ENCODE measurements at places on chromosomes 13 and 19. TPM values are rescaled to one million over a fixed set of nuclear protein-coding genes. Genes with fewer than 3 reads are reported as not detected.
A peak's percentile ranks its signal among the peaks of the same experiment; 100 is the strongest.

Gene ERVK3-1
- 53.6 TPM for total RNA-seq

Gene FLT1
- 21.7 TPM for total RNA-seq

Gene CCDC61
- total RNA-seq = 22.4 TPM

Gene TIMM29
- 15.5 TPM for total RNA-seq

Gene SLC6A16
- total RNA-seq = 1.3 TPM

Gene PSENEN
- 37.9 TPM for total RNA-seq

Gene ZNF44
- total RNA-seq = 7.3 TPM

DNA sequence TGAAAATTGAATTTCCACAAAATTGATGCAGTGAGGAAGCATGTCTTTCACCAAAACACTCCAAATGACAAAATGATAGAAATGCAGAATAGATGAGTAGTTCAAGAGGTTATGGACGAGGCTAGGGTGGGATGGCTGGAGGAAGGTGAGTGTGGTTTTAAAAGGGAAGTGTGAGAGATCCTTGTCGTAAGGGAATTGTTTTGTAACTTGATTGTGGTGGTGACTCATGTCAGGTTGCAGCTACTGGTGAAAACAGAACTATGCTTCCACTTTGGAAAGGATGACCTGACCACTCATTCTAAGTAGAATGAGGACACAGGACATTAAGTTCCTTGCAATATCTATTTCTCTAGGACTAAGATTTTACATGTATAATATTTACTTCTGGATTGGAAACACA, 345.7 kb downstream of the MTUS2 start:
- H3K27me3 ChIP-seq = peaks cover 4% of the 10 kb centered on the region
- H3K27ac ChIP-seq = no peak overlapping the region
- H3K36me3 ChIP-seq = no peaks in the 10 kb centered on the region
- peaks cover 3% of the 10 kb centered on the region for H3K4me1 ChIP-seq

DNA sequence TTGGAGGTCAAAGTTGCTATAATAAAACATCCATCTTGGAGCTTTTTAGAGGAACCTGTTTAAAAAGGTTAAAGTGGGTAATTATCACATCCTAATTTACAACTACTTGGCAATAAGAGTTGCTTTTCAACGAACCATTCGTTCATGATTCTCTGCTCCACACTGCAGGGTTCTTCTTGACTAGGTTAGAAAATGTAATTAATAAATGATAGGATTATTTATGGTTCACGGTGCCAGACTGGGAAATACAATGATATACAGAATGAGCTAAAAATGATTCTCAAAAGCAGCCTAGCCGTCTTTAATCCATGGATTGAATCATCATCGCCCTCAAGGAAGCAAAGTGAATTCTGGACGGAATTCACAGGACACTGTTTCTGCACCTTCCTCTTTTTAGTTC, 291.2 kb downstream of the TEX29 start:
- no peak for DNase-seq
- no peaks in the 10 kb centered on the region for H3K27me3 ChIP-seq
- H3K36me3 ChIP-seq = no peaks in the 10 kb centered on the region
- no peaks in the 10 kb centered on the region for H3K4me1 ChIP-seq
- no peak overlapping the region for H3K27ac ChIP-seq

- H3K27me3 ChIP-seq = peaks cover 10% of the 10 kb centered on the region
- no peak overlapping the region for H3K4me3 ChIP-seq
- DNase-seq = no peak
- peaks cover 8% of the 10 kb centered on the region for H3K4me1 ChIP-seq
- H3K27ac ChIP-seq = no peak overlapping the region
Measured at GRCh38 chr19:7226739-7227138, 67.5 kb downstream of the INSR start.

DNA sequence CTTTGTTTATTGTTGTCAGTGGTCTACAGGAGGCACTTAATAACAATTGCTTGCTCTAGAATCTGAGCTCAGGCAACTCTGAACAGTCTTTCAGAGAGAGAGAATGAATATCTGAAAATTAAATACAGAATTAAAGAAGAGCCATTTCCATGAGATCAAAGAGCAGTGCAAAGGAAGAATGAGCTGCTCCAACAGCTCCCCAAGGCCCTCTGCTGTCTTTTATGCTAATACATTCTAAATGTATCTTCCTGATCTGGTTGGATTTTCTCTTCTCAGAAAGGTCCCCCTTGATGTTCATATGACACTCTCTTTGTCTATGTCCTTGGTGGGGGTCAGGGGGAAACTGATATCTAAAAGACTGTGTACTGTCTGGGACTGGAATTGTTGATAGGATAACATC, 1029.6 kb downstream of the PCDH9 start:
- no peaks in the 10 kb centered on the region for H3K36me3 ChIP-seq
- no peak overlapping the region for H3K4me3 ChIP-seq
- H3K27ac ChIP-seq = no peak overlapping the region
- DNase-seq = no peak
- no peaks in the 10 kb centered on the region for H3K27me3 ChIP-seq
- H3K4me1 ChIP-seq = no peaks in the 10 kb centered on the region

DNA sequence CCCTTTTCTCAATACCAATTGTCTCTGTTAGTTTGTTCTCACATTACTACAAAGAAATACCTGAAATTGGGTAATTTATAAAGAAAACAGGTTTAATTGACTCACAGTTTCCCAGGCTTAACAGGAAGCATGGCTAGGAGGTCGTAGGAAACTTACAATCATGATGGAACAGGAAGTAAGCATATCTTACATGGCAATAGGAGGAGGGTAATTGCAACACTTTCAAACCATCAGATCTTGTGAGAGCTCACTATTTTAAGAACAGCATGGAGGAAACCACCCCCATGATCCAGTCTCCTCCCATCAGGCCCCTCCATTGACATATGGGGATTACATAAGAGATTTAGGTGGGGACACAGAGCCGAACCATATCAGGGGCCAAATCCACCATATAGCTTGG, 1210.1 kb upstream of the SPRY2 start:
- DNase-seq = no peak
- no peaks in the 10 kb centered on the region for H3K4me1 ChIP-seq
- H3K27me3 ChIP-seq = no peaks in the 10 kb centered on the region

DNA sequence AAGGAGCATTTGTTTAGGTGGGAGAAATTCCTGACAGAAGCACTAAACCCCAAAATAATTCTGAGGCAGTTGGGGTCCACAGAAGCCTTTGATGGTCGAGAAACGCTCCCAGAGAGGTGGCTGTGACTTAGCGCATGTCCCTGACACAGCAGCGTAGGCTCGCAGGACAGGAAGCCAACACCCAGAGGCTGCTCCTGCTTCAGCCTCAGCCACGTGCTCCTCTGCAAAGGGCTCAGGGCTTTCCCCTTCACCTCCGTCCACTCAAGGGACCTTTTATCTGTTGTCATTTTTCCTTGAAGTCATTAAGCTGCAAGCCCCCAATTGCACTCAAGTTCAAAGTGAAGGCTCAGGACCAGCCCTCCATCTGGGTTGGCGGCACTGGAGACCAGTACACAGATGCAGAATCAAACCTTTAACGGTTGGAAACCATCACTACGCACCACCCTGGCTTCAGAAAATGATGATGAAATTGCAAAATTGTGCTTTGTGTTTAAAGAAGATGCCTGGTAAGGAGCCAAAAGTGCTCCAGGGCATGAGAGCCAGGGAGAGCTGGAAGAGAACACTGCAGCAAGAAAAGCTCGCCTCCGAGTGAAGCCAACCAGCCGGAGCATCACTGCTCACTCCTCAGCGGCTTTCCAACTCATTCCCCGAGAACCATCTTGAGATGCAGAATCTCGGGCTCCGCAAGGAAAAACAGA, 219.6 kb downstream of the RAP2A start:
- no peak overlapping the region for H3K27ac ChIP-seq
- H3K4me1 ChIP-seq = no peaks in the 10 kb centered on the region
- peaks cover 8% of the 10 kb centered on the region for H3K27me3 ChIP-seq
- DNase-seq = no peak
- H3K36me3 ChIP-seq = no peaks in the 10 kb centered on the region
- H3K4me3 ChIP-seq = no peak overlapping the region

- no peak overlapping the region for H3K4me3 ChIP-seq
- peaks cover 2% of the 10 kb centered on the region for H3K36me3 ChIP-seq
- no peaks in the 10 kb centered on the region for H3K27me3 ChIP-seq
- H3K27ac ChIP-seq = peak overlapping the region; percentile 56
Measured at GRCh38 chr13:32047793-32048192, 16.2 kb downstream of the FRY start.

DNA sequence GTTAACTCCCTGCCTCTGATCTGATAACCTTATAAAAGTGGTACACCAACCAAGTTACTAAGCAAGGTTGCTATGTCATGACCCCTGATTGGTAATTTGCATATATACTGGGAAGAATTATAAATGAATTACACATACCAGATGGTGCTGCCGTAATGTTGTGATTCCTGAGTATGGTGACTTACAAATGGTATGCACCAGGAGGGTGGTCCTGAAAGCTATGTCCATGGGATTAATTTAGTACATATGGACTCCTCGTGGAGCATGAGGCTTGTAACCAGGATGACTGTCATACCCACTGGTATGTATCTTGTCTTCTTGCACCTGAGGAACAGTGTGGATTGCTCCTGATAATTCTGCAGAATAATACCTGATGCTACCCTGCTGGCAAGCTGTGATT, 240.6 kb downstream of the GPC6 start:
- no peaks in the 10 kb centered on the region for H3K4me1 ChIP-seq
- H3K27ac ChIP-seq = no peak overlapping the region
- no peaks in the 10 kb centered on the region for H3K36me3 ChIP-seq
- no peaks in the 10 kb centered on the region for H3K27me3 ChIP-seq

DNA sequence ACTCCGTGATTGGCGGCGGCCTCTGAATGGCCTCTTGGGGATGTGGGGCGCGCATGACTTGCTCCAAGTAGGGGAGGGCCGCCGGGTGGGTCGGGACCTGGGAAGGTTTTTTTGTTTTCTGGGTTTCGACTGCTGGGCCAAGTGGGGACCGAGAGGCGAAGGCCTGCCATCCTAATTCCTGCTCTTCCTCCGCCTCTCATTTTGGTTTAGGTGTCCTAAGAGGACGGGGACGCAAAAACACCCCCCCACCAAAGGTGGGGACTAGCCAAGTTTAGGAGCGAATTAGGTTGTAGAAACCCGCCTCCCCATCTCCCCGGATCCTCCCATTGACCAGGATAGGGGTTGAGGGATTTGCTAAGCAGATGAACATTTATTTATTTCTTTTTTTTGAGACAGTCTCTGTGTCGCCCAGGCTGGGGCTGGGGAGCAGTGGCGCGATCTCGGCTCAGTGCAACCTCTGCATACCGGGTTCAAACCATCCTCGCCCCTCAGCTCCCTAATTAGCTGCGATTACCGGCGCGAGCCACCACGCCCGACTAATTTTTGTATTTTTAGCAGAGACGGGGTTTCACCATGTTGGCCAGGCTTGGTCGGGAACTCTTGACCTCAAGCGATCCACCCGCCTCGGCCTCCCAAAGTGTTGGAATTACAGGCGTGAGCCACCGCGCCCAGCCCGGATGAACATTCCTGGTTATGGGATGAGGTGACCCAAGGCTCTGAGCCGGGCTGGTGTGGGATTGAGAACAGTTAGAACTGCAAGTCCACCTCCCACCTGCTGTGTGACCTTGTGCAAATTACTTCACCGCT, 838 bp downstream of the PPP2R1A start:
- H3K4me3 ChIP-seq = peak overlapping the region; percentile 91
- H3K36me3 ChIP-seq = peaks cover 40% of the 10 kb centered on the region
- H3K4me1 ChIP-seq = peaks cover 45% of the 10 kb centered on the region
- H3K27me3 ChIP-seq = no peaks in the 10 kb centered on the region
- peak overlapping the region; percentile 97 for H3K27ac ChIP-seq
- DNase-seq = no peak

DNA sequence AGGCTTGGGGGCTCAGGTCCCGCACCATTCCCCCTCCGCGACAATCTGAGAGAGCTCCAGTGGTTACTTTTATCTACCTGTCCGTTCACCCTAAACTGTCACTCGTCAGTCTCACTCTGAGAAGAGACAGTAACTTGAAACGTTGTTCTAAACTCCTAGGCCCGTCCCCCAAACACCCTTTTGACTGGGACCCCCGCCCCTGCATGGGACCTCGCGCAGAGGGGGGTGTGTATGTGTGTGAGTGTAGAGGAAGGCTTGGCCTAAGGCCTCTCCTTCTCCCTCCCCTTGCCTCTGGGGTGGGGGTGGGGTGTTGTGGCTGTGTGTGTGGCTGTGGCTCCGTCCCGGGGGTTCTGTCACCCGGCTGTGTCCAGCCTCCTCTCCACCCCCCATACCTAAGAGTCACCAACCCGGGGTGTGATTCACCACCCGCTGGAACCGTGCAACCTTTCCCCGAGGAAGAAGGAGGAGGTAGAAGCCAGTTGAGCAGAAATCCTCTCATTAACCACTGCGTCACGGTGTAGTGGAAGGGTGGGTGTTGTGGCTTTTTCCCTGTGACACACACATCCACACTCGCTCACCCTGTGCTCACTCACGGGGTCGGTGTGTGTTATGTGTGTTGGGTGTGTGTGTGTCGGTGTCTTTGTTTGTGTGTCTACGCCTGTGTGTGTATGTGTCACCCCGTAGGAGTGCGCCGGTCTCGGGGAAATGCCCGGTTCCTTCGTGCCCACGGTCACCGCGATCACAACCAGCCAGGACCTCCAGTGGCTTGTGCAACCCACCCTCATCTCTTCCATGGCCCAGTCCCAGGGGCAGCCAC, 2.4 kb downstream of the FOSB start:
- peak overlapping the region; percentile 78 for H3K4me3 ChIP-seq
- H3K27ac ChIP-seq = peak overlapping the region; percentile 76
- peaks cover 25% of the 10 kb centered on the region for H3K36me3 ChIP-seq
- peaks cover 15% of the 10 kb centered on the region for H3K27me3 ChIP-seq

DNA sequence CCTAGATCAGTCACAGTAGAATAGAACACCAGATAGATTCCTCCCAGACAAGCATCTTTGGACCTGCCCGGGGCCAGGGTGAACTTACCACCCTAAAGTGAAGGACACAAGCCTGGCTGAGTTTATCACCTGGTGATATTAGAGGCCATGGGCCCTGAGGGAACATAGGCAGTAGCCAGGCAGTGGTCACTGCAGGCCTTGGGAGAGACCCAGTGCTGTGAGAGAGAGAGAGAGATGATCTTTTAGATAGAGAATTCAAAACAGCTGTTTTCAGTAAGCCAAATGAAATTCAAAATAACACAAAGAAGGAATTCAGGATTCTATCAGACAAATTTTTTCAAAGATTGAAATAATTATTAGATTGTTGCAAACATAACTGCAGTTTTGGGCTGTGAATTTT, 1679.9 kb downstream of the EFNB2 start:
- no peak for DNase-seq
- no peaks in the 10 kb centered on the region for H3K4me1 ChIP-seq
- H3K4me3 ChIP-seq = no peak overlapping the region
- no peak overlapping the region for H3K27ac ChIP-seq

DNA sequence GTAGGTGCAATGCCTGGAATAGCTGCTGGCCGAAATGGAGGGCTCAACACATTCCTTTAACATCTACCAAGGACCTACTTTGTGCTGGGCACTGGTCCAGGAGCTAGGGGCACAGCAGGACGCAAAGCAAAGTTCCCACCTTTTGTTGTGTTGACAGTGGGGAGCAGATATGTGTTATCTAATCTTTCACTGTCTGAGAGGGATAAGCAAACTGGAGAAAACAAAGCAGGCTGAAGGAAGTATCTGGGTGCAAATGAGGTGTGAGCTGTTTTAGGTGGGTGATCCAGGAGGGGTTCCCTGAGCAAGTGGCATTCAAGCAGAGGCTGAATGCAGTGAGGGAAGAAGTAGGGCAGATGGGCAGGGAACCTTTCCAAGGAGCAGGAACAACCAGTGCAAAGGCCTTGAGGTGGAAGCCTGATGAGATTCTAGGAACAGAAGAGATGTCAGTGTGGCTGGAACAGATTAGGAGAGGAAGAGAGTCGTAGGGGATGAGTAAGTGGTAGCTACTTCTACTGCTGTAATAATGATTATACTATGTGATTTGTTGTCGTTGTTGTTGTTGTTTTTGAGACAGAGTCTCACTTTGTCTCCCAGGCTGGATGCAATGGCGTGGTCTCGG, 2.2 kb upstream of the PLAUR start:
- H3K4me3 ChIP-seq = no peak overlapping the region
- H3K36me3 ChIP-seq = peaks cover 8% of the 10 kb centered on the region
- no peak for DNase-seq

Data from activated CD4-positive, alpha-beta T cell treated with anti-CD3 and anti-CD28 coated beads for 36 hours (primary cell).